CD4-positive, alpha-beta memory T cell (primary cell): ENCODE measurements at places on chromosomes 5 and 9.
A peak's percentile ranks its signal among the peaks of the same experiment; 100 is the strongest.

- peak; percentile 19 for DNase-seq
These were observed 16.8 kb downstream of the NIPAL4 start for GRCh38 chr5:157476702-157477408.

DNA sequence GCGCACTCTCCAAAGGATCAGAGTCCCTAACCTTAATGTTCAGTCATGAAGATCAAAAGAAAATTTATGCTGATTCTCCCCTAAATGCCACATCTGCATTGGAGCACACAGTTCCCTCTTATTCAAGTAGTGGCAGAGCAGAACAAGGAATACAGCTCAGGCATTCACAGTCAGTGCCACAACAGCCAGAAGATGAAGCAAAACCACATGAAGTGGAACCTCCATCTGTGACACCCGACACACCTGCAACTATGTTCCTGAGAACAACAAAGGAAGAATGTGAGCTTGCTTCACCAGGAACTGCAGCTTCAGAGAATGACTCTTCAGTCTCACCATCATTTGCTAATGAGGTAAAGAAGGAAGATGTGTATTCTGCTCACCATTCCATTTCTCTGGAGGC is 40.0 kb downstream of the CMYA5 start:
- DNase-seq: no peak

DNA sequence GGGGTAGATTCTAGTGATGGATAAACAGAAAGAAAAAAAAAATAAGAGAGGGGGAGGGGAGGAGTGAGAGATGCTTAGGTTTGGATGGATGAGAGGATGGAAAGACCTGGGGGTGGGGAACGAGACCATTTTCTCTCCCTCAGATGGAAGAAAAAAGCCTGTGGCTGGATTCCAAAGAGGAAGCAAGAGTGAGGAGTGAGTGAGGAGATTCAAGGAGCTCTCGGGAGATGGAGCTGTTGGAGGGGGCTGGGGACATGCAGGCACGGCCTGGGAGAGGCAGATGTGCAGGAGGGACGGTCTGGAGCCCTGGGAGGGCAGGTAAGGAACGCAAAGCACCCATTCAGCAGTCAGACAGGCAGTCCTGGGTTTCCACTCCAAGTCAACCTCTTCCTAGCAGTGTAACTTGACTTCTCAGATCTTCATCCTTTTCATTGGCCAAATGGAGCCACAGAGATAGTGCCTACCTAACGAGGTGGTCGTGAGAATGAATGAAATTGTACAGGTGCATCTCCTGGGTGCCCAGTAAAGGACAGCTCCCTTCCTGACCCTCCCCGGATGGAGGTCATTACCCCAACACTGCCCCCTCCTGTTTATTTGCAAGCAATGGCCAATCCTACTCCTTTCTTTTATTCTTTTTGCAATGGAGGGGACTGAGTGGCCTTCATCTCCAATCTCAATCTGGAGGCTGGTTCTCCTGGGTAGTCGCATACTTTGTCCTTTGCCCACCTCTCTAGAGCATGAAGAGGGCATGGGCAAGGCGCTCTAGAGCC is 52.2 kb downstream of the PCDH1 start:
- no peak for DNase-seq

DNA sequence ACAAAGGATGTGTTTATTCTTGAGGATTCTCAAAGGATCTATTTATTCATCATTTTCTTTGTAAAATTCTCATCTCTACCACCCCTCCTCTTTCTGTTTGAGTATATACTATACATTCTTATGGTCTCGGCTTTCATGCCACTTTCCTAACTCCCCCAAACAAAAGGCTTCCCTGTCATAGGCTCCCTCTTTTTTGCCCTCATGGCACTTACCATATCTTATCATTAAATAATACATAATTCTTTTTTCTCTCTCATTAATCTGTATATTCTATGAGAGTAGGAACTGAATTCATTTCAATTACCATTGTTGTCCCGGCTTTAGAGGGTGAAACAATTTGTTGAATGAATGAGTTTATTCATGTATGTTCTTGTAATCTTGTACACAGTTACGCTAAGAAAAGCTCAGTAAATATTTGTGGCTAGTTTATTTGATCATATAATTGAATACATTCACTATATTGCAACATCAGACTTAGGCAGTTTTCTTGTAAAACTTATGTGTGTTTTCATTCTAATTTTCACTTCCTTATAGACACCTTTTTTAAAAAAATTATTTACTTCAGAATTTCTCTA is 254.6 kb downstream of the EDIL3 start:
- DNase-seq: no peak

GRCh38 chr9:112945620-112946208 is 55.0 kb upstream of the SLC46A2 start:
- no peak for DNase-seq

- DNase-seq: no peak
These were observed 627.4 kb downstream of the TLR4 start for GRCh38 chr9:118331622-118332045.

GRCh38 chr5:142327111-142327842 is 2.5 kb upstream of the SPRY4 start:
- no peak for DNase-seq

- DNase-seq: peak; percentile 18
These were observed 27.1 kb upstream of the SLC6A19 start for GRCh38 chr5:1174122-1174936.

- DNase-seq: no peak
These were observed 137.9 kb upstream of the OTULINL start for GRCh38 chr5:14443671-14444093.

DNA sequence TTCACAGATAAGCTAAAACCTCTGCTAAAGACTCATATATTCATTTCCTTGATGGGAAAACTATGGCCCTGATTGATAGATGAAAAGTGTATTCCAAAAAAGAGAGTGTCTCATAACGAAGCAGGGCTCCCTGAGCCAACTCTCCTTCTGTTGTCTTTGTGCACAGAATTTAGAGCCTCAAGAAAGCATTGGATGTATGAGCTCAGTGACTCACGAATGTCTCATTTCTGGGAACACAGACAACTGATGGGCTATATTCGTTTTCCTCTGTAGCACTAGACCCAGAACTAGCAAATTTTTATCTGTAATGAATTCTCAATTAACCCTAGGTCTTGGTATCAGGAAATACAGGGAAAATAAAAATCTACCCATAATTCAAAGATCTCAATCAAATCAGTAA is 88.4 kb downstream of the LMNB1 start:
- DNase-seq: no peak

GRCh38 chr9:80866576-80867227 is 822.6 kb downstream of the TLE1 start:
- no peak for DNase-seq

DNA sequence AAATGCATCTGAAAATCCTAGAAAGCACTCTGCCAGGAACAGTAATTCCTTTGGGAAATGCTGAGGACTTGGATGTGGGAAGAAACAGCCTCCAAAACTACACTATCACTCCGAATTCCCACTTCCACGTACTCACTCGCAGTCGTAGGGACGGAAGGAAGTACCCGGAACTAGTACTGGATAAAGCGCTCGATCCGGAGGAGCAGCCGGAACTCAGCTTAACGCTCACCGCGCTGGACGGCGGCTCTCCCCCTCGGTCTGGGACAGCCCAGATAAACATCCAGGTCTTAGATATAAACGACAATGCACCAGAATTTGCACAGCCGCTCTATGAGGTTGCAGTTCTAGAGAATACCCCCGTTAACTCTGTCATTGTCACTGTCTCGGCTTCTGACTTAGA is 786 bp downstream of the PCDHB3 start:
- no peak for DNase-seq

- DNase-seq: no peak
These were observed 109.9 kb upstream of the IL12B start for GRCh38 chr5:159440235-159440634.

DNA sequence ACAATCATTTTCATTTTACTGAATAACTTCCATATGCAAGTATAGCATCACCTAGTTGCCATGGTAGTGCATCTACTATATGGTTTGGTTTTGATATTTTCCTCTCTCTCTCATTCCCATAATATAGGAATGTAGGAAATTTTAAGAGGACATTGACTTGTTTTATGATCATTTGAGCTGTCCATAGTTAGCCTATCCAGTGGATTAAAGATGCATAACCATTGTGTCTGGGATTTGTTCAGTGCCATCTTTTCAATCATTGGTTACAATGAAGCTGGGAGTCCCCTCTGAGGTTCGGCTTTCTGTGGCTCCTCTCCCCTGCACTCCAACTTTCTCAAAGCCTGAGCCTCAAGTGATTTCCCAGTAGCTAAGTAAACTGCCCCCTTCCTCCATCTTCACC is 458.5 kb downstream of the RAB3C start:
- no peak for DNase-seq

DNA sequence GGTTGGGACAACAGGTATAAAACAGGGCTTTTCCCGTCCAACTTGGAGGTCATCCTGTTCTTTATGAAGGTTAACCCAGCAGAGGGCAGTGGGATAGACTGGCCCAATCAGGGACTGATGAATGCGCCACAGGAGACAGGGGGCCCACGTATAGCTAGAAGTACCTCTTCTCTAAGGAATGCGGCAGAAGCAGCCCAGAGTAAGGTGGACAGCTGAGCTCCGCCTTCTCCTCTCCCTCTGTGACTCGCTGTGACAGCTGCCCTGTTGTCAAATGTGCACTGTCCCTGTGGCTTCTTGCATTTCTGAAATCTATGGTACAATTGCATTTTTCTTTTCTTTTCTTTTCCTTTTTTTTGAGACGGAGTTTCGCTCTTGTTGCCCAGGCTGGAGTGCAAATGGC is 306.6 kb downstream of the FBXL7 start:
- DNase-seq: no peak

GRCh38 chr5:7907612-7908011 is 38.7 kb downstream of the MTRR start:
- DNase-seq: no peak
